ENCODE measurements at places on chromosomes 16 and 17.

- peaks cover 11% of the 10 kb centered on the region for H3K4me1 ChIP-seq
- H3K27ac ChIP-seq, result no peak overlapping the region
- no peak for DNase-seq
- no peak overlapping the region for H3K4me3 ChIP-seq
These were observed 64.8 kb upstream of the ADAMTS18 start for GRCh38 chr16:77499373-77500285.

- peak overlapping the region; percentile 4 for H3K4me3 ChIP-seq
- peak overlapping the region; percentile 53 for H3K27ac ChIP-seq
- no peak for DNase-seq
- H3K27me3 ChIP-seq, result peaks cover 14% of the 10 kb centered on the region
These were observed 19.3 kb downstream of the TMEM11 start for GRCh38 chr17:21194703-21195102.

DNA sequence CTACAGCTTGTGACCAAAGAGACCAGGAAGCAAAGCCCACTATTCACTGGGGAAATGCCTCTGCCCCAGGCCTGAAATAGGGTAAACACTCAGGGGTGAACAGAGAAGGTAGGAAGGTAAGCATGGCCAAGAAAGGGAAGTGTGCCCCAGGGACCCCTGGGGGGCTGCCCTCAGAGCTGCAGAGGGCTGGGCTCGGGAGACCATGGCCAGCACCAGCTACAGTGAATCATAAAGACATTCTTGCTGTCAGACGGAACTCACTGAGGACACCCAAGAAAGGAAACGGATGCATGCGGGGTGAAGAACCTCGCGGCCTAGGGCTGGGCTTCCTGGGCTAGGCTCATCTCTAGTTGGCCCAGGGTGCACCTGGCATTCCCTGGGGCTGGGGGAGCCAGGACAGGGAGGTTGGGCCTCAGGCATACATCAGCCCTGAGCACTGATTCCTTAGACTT, 9.6 kb downstream of the HIC1 start:
- no peak overlapping the region for H3K27ac ChIP-seq
- H3K27me3 ChIP-seq, result peaks cover 25% of the 10 kb centered on the region
- H3K4me3 ChIP-seq, result no peak overlapping the region
- peaks cover 29% of the 10 kb centered on the region for H3K4me1 ChIP-seq

DNA sequence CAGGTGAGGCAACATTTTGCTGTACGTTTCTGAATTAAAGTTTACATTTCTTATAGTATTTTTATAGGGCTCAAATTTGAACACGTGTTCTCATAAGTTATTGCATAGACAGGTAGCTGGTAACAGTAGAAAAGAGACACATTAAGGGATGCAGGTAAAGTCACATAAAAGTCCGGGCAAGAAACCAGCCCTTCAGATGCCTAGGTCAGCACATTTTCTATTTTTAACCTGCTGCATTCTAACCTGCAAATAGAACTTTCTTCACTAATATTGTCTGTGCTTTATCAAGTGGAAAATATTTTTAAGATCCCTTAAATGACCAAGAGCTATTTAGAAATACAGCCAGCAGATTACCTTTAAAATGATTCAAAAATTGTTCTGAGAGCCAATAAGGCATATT, 307.4 kb upstream of the AXIN2 start:
- DNase-seq, result no peak
- no peaks in the 10 kb centered on the region for H3K4me1 ChIP-seq
- no peaks in the 10 kb centered on the region for H3K27me3 ChIP-seq
- no peak overlapping the region for H3K27ac ChIP-seq

GRCh38 chr16:23391381-23392222, 61.4 kb downstream of the COG7 start:
- peaks cover 4% of the 10 kb centered on the region for H3K36me3 ChIP-seq
- no peaks in the 10 kb centered on the region for H3K4me1 ChIP-seq
- DNase-seq, result no peak
- no peak overlapping the region for H3K4me3 ChIP-seq
- H3K27ac ChIP-seq, result no peak overlapping the region

GRCh38 chr16:11076259-11077018, 132.1 kb downstream of the CLEC16A start:
- H3K27ac ChIP-seq, result no peak overlapping the region
- H3K36me3 ChIP-seq, result no peaks in the 10 kb centered on the region
- H3K4me3 ChIP-seq, result no peak overlapping the region
- H3K27me3 ChIP-seq, result peaks cover 4% of the 10 kb centered on the region
- H3K4me1 ChIP-seq, result peaks cover 28% of the 10 kb centered on the region
- no peak for DNase-seq

Measured in glutamatergic neuron (in vitro differentiated cells).